ENCODE measurements at places on chromosomes 4 and X.

- no peak for DNase-seq
These were observed 581.9 kb upstream of the PITX2 start for GRCh38 chr4:111204797-111205196.

GRCh38 chrX:7059214-7059838 lies 88.2 kb upstream of the STS start:
- no peak for DNase-seq

DNA sequence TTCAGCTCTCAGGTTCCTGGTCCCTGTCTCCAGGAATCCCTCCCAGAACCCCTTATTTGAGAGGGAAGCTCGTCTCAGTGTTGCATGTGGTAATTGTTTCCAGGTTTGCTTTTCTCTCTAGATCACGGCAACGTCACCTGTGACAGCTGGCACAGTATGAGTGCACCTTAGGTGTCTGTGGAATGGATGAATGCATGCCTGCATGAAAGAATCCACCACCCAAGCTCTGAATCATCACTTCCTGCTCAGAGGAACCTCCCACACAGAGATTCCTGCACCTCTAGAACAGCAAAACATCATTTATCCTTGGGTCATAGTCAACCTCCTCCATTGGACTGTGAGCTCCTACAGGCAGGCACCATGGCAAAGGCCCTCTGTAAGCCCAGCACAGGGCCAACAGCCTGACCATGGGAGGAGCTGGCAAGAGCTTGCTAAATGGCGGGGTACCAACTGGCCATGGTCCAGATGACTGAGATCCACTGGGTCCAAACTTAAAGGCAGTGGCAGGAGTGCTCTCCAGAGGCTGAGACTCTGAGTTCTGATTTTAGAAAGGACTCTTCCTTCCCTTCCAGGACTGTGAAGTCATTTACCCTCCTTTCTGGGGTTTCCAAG lies 116.2 kb downstream of the SLC2A9 start:
- DNase-seq, result no peak

GRCh38 chr4:176792326-176793059 lies at the start of gene VEGFC:
TSS of gene VEGFC (minus strand) at chr4:176792922. CDS start at chr4:176792311, 611 bp downstream.
- no peak for DNase-seq

DNA sequence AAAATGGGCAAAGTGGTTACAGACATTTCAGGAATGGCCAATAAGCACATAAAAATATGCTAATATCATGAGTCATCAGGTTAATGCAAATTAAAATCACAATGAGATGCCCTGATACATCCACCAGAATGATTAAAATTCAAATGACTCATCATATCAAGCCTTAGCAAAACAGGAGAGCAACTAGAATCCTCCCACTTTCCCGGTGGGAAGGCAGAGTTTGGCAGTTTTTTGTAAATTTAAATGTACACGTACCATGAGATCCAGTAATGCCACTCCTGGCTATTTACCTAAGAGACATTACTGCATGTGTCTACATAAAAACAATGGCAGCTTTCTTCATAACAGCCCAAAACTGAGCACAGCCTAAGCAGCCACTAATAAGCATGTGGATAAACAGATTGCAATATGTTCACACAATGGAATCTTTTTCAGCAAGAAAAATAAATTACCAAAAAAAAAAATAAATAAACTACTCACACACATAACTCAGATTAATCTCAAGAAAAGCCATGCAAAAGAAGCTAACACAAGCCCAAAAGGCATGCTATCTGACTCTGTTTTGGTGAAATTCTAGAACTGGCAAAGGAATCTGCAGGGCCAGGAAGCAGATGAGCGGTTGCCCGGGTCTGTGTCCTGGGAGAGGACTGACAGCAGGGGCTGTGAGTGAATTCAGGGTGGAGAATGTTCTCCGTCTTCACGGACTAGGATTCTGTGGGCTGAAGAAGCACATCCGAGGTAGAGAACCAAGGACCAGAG lies 48.8 kb downstream of the AFAP1 start:
- no peak for DNase-seq

Measured in stimulated activated CD4-positive, alpha-beta T cell treated with anti-CD3 and anti-CD28 coated beads, Interleukin-4, amount 100 ng/mL, for 4 hours (primary cell).